ENCODE measurements at places on chromosomes 7 and 10.
A peak's percentile ranks its signal among the peaks of the same experiment; 100 is the strongest.

- DNase-seq: no peak
- no peaks in the 10 kb centered on the region for H3K27me3 ChIP-seq
- H3K27ac ChIP-seq: no peak overlapping the region
- H3K4me3 ChIP-seq: no peak overlapping the region
- H3K36me3 ChIP-seq: no peaks in the 10 kb centered on the region
Observed at GRCh38 chr10:86090807-86091206, 275.8 kb downstream of the GRID1 start.

GRCh38 chr7:121163699-121164098 is 165.1 kb upstream of the WNT16 start:
- DNase-seq: no peak
- H3K27ac ChIP-seq: no peak overlapping the region
- no peaks in the 10 kb centered on the region for H3K27me3 ChIP-seq
- H3K4me3 ChIP-seq: no peak overlapping the region
- no peaks in the 10 kb centered on the region for H3K4me1 ChIP-seq

- no peaks in the 10 kb centered on the region for H3K36me3 ChIP-seq
- DNase-seq: no peak
- no peaks in the 10 kb centered on the region for H3K4me1 ChIP-seq
- H3K27me3 ChIP-seq: no peaks in the 10 kb centered on the region
- no peak overlapping the region for H3K4me3 ChIP-seq
- H3K27ac ChIP-seq: no peak overlapping the region
Observed at GRCh38 chr10:3215153-3215775, 42.7 kb upstream of the PITRM1 start.

- H3K4me1 ChIP-seq: no peaks in the 10 kb centered on the region
- DNase-seq: no peak
- H3K27me3 ChIP-seq: no peaks in the 10 kb centered on the region
Observed at GRCh38 chr7:157650131-157650631, 313.4 kb downstream of the DNAJB6 start.

GRCh38 chr10:63260860-63261251 is 127.7 kb downstream of the NRBF2 start:
- no peaks in the 10 kb centered on the region for H3K36me3 ChIP-seq
- H3K4me1 ChIP-seq: peaks cover 10% of the 10 kb centered on the region
- no peak overlapping the region for H3K27ac ChIP-seq
- H3K27me3 ChIP-seq: no peaks in the 10 kb centered on the region
- no peak overlapping the region for H3K4me3 ChIP-seq

DNA sequence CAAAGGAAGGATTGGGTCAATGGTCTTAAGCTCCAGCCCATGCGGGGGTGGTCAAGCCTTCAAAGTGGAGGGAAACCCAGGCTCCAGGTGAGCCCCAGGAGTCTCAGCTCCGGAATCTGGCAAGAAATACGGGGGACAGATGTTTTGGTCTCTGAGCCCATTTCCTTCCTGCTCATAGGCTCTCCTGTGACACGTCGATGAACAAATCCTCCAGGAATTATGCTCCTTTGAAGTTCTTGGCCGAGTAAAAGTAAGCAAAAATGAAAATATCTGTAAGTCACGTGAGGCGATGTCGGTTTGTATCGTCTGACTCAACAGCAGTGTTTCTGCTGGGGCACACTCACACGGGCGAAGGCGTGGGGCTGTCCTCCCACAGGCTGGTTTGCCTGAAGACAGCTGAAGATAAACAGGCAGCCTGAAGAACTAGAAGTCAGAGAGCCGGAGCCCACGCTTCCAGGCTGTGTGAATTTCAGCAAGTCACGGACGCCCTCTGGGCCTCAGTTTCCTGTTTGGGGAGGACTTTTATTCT is 52.6 kb upstream of the SMNDC1 start:
- H3K4me3 ChIP-seq: no peak overlapping the region
- peaks cover 32% of the 10 kb centered on the region for H3K4me1 ChIP-seq
- peak overlapping the region; percentile 95 for H3K27ac ChIP-seq
- DNase-seq: peak; percentile 97
- H3K27me3 ChIP-seq: no peaks in the 10 kb centered on the region

GRCh38 chr10:4191354-4191753 is 406.3 kb upstream of the KLF6 start:
- no peak for DNase-seq
- no peak overlapping the region for H3K4me3 ChIP-seq
- H3K27me3 ChIP-seq: no peaks in the 10 kb centered on the region
- H3K27ac ChIP-seq: no peak overlapping the region

DNA sequence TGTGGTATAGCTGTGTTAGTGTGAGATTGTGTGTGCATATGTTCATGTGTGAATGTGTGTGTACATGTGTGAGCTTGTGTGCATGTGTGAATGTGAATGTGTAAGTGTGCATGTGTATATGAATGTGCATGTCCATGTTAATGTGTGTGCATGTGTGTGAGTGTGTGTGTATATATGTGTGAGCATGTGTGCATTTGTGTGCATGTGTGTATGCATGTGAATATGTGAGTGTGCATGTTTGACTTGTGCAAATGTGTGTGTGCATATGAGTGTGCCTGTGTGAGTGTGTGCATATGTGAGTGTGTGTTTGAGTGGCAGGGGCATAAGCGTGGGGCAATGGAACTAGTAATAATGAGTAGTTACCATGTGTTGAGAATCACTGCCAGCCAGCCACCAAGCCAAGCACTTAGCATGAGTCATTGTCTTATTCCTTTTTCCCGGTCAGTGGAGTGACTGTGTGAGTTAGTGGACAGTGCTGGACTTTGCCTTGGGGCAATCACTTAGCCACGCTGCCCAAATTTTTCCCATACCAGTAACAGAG is 46.3 kb upstream of the SHH start:
- H3K36me3 ChIP-seq: no peaks in the 10 kb centered on the region
- no peaks in the 10 kb centered on the region for H3K27me3 ChIP-seq
- no peak overlapping the region for H3K27ac ChIP-seq
- peak; percentile 66 for DNase-seq
- H3K4me1 ChIP-seq: no peaks in the 10 kb centered on the region
- no peak overlapping the region for H3K4me3 ChIP-seq

GRCh38 chr10:62636825-62637248 is 167.7 kb upstream of the ADO start:
- H3K4me1 ChIP-seq: peaks cover 14% of the 10 kb centered on the region
- H3K4me3 ChIP-seq: peak overlapping the region; percentile 27
- H3K27me3 ChIP-seq: no peaks in the 10 kb centered on the region
- no peaks in the 10 kb centered on the region for H3K36me3 ChIP-seq
- DNase-seq: peak; percentile 42
- H3K27ac ChIP-seq: peak overlapping the region; percentile 69

DNA sequence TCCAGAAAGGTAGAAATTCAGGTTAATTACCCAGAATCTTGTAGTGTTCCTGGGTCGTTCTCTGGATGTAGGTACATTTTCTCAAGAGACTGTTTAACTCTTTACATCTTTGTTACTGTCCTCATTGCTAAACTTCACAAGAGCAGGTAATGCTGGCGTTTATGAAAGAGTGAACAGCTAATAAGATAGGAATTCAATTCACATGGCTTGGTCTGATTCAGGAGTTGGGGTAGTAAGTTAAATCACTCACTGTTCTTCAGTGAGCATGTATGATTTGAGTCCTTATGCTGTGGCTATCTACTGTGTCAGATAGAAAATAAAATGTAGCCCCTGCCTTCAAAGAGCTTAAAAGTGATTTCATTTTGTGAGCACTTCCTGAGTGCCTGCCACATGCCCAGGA is 480.0 kb downstream of the LRMDA start:
- no peaks in the 10 kb centered on the region for H3K4me1 ChIP-seq
- H3K27ac ChIP-seq: no peak overlapping the region
- DNase-seq: no peak
- no peak overlapping the region for H3K4me3 ChIP-seq

- no peak for DNase-seq
- no peak overlapping the region for H3K4me3 ChIP-seq
- no peak overlapping the region for H3K27ac ChIP-seq
- H3K4me1 ChIP-seq: peaks cover 18% of the 10 kb centered on the region
- H3K36me3 ChIP-seq: peaks cover 2% of the 10 kb centered on the region
Observed at GRCh38 chr7:131016230-131016629, 282.2 kb upstream of the KLF14 start.

- no peaks in the 10 kb centered on the region for H3K36me3 ChIP-seq
- peaks cover 2% of the 10 kb centered on the region for H3K4me1 ChIP-seq
- H3K27me3 ChIP-seq: no peaks in the 10 kb centered on the region
- no peak overlapping the region for H3K27ac ChIP-seq
- no peak overlapping the region for H3K4me3 ChIP-seq
Observed at GRCh38 chr7:79494046-79494445, 40.6 kb upstream of the MAGI2 start.

- no peak for DNase-seq
- no peak overlapping the region for H3K27ac ChIP-seq
- H3K27me3 ChIP-seq: no peaks in the 10 kb centered on the region
- no peak overlapping the region for H3K4me3 ChIP-seq
- no peaks in the 10 kb centered on the region for H3K4me1 ChIP-seq
Observed at GRCh38 chr7:157714166-157715070, 377.6 kb downstream of the DNAJB6 start.

DNA sequence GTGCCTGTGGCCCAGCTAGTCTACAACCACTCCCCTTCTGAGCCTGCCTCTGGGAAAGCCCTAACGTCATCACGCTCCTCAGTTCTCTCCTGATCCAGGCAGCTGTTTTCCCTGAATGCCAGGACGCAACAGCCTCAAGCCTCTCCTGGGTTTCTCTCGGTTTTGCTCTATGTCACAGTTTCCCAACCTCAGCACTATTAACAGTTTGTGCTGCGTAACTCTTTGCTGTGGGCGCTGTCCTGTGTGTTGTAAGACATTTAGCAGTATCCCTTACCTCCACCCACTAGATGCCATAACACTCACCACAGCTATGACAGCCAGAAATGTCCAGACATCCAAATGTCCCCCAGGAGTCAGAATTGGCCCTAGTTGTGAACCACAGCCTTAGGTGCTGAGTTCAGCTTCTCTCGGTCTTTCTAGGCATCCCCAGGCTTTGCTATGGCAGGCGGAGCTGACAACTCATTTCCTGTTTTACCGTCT is 226.3 kb upstream of the NPVF start:
- no peaks in the 10 kb centered on the region for H3K36me3 ChIP-seq
- H3K4me1 ChIP-seq: no peaks in the 10 kb centered on the region
- H3K4me3 ChIP-seq: no peak overlapping the region
- H3K27ac ChIP-seq: no peak overlapping the region
- DNase-seq: peak; percentile 31

- H3K4me1 ChIP-seq: peaks cover 2% of the 10 kb centered on the region
- no peaks in the 10 kb centered on the region for H3K27me3 ChIP-seq
- H3K4me3 ChIP-seq: no peak overlapping the region
- H3K36me3 ChIP-seq: no peaks in the 10 kb centered on the region
- DNase-seq: peak; percentile 86
Observed at GRCh38 chr7:28130277-28130676, 50.3 kb downstream of the JAZF1 start.

GRCh38 chr7:91326516-91327199 is 62.4 kb downstream of the FZD1 start:
- no peak overlapping the region for H3K27ac ChIP-seq
- H3K27me3 ChIP-seq: no peaks in the 10 kb centered on the region
- no peaks in the 10 kb centered on the region for H3K36me3 ChIP-seq
- no peaks in the 10 kb centered on the region for H3K4me1 ChIP-seq
- no peak for DNase-seq

- H3K27ac ChIP-seq: no peak overlapping the region
- no peak for DNase-seq
- no peaks in the 10 kb centered on the region for H3K27me3 ChIP-seq
- peaks cover 11% of the 10 kb centered on the region for H3K36me3 ChIP-seq
Observed at GRCh38 chr7:47400001-47400400, 181.9 kb downstream of the TNS3 start.

DNA sequence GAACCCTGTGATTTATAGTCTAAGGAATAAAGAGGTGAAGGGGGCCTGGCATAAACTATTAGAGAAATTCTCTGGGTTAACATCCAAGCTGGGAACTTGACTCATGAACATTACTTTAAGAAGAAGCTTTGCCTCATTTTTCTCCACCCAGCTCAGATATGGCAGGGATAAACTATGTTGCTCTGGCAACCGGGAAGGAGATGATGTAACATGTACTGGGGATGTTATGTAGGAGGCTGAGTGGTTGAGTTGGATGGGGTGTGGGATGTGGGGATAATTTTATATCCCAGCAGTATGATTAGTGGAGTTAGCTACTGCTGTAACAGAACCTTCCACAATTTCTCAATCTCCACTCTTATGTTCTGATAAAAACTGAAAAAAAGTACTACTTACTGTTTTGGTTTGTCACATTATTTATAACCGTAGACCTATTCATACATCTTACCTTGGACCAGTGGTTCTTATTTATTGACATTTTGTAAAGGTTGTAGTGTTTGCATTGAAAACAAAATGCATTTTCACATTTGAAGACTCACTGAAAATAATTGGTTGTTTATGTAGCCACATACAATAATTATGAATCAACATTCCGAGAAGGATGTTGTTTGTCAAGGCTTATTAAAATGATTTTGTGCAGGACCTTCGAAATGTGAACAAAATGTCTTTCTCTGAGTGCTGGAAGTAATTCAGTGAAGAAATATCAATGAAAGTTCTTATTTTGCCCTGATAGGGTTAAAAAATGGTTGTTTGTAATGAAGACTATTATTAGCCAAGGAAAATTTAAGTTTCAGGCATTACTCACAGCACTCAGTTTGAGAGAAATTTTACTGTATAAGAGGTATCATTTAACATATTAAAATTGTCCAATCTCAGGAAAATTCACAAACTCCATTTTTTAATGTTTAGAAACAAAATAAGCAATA is 1.3 kb downstream of the OR2F2 start:
- H3K27ac ChIP-seq: peak overlapping the region; percentile 65
- no peaks in the 10 kb centered on the region for H3K27me3 ChIP-seq
- peaks cover 6% of the 10 kb centered on the region for H3K4me1 ChIP-seq
- DNase-seq: peak; percentile 80
- H3K4me3 ChIP-seq: no peak overlapping the region
- no peaks in the 10 kb centered on the region for H3K36me3 ChIP-seq

- no peaks in the 10 kb centered on the region for H3K36me3 ChIP-seq
- no peak overlapping the region for H3K27ac ChIP-seq
- no peaks in the 10 kb centered on the region for H3K4me1 ChIP-seq
- H3K27me3 ChIP-seq: no peaks in the 10 kb centered on the region
- DNase-seq: peak; percentile 27
Observed at GRCh38 chr7:38424750-38425463, 151.5 kb upstream of the TARP start.

DNA sequence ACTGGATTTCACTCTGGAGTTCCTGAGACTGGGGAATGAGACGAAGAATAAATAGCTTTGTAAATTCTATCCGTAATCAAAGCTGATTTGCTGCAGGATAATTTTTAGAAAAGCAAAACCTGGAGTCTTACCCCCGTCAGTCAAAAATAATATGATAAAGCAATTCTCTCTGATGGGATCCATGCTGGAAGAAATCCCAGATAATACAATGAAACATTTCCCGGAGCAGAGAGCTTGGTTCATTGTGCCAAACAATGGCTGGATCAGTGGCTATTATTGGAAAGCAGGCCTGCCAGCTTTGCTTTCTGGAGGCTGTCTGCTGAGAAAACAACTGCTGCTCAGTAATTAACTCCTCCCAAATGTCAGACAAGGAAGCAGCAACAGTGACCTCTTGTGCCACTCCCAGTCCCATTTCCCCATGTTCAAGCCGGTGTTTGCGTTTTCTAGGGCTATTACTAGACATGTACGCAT is 609.4 kb upstream of the PCDH15 start:
- DNase-seq: peak; percentile 8
- H3K4me1 ChIP-seq: no peaks in the 10 kb centered on the region
- H3K4me3 ChIP-seq: no peak overlapping the region
- no peak overlapping the region for H3K27ac ChIP-seq
- no peaks in the 10 kb centered on the region for H3K27me3 ChIP-seq

- H3K4me1 ChIP-seq: peaks cover 14% of the 10 kb centered on the region
- no peak for DNase-seq
- no peak overlapping the region for H3K4me3 ChIP-seq
- H3K27me3 ChIP-seq: no peaks in the 10 kb centered on the region
- H3K27ac ChIP-seq: no peak overlapping the region
Observed at GRCh38 chr7:55576753-55577152, 4.5 kb upstream of the VOPP1 start.

Data from fibroblast of lung (primary cell).